ENCODE measurements at places on chromosomes 5 and 9.

DNA sequence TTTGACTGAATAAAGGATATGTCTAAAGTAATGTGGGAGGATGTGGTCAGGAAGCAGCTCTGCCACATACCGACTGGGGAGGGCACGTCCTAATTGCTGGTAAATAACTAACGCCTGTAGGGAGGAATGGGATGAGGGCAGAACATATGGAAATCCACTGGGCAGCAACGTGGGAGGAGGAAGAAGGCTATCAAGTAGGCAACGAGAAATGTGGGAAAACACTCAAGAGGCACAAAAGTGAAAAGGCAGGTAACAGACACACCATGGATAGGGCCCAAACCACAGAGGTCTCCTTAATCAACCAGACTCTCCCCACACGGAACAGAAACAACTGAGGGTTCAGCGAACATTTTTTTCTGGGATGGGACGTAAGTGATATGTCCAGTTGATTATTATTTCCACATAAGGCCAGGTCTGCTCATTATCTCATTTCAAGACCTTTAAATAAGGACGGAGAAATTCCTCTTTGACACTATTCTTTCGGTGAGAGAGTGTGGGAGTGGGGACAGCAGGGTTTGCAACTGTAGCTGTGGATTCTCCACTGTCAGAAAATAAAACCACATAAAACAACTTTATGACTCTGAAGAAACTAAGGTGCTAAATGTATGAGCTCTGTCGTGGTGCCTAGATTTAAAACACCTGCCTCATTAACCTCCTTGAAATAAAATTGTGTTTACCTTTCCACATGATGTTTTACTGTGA, 17.0 kb downstream of the IARS1 start:
- no peak for ATAC-seq

DNA sequence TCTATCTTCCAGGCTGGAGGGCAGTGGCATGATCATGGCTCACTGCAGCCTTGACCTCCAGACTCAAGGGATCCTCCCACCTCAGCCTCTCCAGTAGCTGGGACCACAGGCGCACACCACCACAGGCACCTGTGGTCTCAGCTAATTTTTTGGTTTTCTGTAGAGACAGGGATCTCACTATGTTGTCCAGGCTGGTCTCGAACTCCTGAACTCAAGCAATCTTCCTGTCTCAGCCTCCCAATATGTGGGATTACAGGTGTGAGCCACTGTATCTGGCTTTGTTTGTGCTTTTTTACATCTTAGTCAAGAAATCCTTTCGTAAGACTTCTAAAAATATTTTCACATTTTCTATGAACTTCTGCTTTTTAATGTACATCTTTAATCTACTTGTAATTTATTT, 116.9 kb downstream of the DENND1A start:
- no peak for ATAC-seq

DNA sequence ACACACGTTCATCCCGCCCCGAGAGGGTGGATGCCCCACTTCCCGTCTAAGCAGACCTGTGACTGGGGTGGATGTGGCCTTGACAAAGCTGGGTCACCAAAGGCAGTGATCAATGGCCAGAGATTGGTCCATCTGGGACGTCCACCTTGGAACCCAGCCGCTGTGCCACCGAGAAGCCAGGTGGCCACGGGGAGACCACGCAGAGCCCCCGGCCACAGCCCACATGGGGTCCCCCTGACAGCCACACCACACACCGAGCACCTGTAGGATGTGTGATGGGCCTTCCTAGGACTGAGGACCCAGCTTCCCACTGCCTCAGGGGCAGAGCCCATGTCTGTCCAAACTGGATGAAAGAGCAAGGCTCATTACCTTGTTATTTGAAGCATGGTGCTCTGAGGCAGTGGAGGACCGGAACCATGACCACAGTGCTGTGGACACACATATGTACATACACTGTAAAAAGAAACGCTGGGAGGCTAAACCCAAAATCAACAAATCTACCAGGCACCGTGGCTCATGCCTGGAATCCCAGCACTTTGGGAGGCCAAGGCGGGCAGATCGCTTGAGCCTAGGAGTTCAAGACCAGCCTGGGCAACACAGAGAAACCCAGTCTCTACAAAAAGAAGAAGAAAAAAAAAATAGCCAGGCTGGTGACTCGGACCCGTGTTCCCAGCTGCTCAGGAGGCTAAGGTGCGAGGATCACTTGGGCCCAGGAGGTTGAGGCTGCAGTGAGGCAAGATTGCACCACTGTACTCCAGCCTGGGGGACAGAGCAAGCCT, 50.1 kb downstream of the MRPL36 start:
- ATAC-seq, result no peak

DNA sequence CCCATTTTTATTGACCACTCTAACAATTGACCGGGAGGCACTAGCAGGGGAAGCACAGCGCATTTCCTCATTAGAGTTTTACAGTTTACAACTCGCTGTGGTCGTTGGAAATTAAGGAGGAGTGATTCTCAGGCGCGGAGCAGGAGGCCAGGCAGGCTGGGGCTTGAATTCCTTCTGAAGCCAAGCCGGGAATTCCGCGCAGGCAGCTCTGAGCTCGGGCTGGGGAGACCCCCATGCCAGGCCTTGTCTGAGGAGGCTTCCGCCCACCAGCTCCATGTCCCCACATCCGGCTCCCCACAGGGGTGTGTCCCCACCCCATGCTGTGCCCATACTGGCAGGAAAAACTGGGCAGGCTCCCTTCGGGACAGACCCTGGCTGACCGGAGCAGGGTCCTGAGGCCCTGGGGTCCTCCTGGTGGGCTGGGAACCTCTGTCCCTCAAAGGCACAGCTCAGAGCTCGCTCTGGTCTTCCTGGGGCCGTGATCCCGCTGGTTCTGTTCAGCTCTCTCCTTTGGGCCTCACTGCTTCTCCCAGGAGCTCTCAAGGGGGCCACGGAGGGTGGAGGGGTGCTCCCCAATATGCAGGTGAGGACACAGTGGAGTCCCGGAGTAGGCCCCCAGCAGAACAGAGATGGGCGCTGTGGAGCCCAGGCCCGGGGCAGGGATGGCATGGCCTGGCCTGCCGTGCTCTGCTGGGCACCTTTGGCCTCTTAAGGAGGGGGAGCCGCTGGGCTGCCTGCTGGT, 1.3 kb upstream of the NRARP start:
- ATAC-seq, result no peak

DNA sequence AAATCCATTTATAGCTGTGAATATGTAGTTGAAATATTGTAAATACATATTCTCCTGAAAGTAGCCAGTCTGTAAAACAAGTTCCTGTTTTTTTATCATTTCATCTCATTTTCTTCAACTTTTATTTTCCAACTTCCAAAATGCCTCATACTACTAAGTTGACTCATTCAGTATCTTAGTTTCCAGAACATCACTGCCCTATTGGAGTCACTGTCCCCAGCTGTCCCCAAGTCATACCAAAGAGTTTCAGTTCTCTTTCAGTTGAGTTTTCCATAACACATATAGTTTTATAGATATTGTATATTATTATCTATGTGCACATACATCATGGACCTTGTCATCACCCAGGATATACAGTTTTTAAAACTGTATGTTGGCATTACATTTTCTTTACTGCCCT, 261.7 kb downstream of the CDH12 start:
- no peak for ATAC-seq

All from activated CD4-positive, CD25-positive, alpha-beta regulatory T cell treated with anti-CD3 and anti-CD28 coated beads, Interleukin-2, amount 50 U/mL, for 24 hours (primary cell).